ENCODE measurements at places on chromosomes 1 and 21.
A peak's percentile ranks its signal among the peaks of the same experiment; 100 is the strongest.

- DNase-seq, result no peak
These were observed 29.8 kb upstream of the RNF186 start for GRCh38 chr1:19844731-19845495.

DNA sequence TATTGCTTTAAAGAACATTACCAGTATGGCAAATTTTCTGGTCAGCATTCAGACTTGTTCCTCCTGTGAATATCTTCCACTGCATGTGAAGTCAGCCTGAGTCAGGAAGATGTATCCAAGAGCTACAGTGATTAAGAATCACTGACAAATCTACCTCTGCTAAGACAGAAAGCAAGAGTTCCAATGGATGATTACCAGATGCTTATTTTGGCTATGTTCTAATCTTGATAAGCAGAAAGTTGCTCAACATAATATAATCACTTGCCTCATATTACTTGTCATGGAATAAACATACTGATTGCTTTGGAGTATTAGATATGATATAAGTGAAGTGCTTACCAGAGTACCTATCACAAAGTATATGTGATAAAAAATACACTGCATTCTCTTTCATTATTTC is 738.1 kb downstream of the ADGRL2 start:
- DNase-seq, result peak; percentile 22

- no peak for DNase-seq
These were observed 148.6 kb downstream of the TIAM1 start for GRCh38 chr21:31195334-31196015.

- DNase-seq, result no peak
These were observed 121.2 kb upstream of the HMGB4 start for GRCh38 chr1:33742663-33743062.

- no peak for DNase-seq
These were observed 390 bp upstream of the S100A9 start for GRCh38 chr1:153357076-153357852.

DNA sequence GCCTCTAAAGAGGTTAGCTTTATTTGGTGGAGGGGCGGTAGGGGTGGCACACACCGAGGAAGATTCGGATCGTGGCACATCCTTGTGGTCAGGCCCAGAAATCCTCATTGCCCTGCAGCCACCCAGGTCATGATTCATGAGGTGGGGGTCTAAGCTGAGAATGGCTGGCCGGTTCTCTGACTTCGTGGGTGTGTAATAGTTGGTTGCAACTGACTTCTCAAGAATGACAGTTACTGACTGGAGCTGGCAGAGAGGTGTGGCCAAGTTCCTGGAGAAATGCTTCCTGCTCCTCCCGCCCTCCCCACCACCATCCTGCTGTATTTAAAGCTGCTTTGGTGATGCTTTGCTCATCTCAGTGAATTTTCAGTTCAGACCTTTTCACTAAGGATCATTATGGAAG is 198.6 kb downstream of the KIF26B start:
- DNase-seq, result no peak

DNA sequence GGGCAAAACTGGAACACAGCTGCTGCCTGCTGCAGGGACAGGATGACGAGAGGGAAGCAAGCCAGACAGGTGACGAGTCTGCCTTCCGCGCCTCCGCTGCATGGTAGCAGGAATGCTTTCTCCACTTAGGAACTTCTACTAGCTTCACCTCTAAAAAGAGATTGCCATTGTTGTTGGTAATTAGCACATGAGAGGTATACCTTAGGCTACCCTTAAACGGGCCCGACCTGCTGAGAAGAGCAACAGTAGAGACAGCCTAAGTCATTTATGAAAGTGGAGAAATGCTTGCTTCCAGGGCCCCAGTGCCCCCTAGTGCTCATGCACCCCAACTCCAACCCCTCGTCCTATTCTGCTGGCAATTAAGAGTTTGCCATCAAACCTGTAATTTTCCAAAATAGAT is 96.9 kb upstream of the AKT3 start:
- peak; percentile 24 for DNase-seq

DNA sequence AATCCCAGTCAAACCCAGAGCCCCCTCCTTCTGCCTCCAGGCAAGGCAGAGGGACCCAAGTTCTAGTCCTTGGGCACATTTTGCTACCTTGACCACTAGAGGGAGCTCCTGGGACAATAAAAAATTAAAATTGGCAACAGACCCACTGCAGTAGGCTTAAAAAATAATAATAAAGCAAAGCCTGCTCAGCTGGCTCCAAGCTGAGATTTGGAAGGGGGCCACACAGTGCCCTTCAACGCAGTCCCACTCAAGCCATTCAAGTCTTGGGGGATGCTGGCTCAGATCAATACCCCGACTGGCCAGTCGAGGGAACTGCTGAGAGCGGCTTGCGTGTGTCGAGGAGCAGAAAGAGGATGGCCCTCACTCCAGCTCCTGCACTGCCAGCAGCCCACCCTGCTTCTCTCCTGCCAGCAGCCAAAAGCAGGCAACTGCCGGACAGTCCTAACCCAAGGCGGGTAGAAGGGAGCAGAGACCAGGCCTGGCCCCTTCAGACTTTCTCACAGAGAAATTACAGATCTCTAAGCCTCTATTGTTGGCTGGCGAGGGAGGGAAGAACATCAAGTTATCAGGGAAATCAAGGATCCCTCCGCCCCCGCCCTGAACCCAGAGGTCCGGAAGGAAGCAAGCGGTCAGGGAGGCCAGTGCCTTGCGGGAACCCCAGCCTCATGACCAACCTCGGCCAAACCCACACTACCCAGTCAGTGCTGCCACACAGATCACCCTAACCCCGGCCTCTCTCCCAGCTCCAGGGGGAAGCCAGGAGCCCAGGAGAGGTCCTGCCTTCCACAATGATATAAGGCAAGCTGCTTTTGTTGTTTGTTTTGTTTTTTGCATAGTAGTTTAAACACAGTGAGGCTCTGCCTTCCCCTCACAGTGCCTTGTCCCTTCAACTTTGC is 4.9 kb upstream of the ALDH4A1 start:
- peak; percentile 80 for DNase-seq

DNA sequence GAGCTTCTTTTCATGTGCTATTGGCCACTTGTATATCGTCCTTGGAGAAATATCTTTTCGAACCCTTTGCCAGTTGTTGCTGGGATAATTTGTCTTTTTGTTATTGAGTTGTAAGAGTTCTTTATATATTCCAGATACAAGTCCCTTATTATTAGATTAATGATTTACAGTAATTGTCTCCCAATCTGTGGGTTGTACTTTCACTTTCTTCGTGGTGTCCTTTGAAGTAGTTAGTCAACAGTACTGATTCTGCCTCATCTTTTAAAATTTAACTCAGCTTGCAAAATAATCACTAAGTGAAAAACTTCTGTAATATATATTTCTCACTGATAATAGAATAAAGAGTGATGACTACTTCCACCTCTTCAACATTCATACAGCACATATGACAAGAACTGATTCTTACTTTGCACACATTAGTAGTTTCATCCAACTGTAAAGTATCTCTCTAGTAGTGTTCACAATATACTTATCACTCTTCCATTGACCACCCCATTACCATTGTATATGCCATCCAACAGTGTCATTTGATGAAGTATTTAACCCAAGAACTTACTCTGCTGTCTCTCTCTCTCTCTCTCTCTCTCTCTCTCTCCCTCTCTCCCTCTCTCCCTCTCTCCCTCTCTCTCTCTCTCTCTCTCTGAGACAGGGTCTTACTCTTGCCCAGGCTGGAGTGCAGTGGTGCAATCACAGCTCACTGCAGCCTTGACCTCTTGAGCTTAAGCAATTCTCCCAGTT is 104.2 kb upstream of the DMRTA2 start:
- DNase-seq, result no peak

DNA sequence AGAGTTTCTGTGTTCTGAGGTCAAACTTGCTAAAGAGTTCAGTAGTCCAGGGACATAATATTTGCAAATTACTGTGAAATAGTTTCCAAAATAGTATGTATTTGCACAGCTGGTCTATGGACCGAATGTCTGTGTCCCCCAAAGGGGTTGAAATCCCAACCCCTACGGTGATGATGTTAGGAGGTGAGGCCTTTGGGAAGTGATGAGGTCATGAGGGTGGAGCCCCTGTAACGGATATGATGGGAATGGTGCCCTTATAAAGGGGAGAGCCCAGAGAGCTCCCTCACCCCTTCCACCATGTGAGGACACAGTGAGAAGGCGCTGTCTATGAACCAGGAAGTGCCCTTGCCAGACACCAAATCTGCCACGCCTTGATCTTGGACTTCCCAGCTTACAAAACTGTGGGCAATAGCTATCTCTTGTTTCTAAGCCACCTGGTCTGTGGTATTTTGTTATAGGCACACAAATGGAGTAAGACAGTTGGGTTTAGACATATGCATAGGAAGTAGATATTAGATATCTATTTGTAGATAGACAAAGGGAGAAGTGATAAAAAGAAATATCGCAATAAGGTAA is 21.7 kb downstream of the RNF187 start:
- no peak for DNase-seq

- no peak for DNase-seq
These were observed 25.1 kb upstream of the PHGDH start for GRCh38 chr1:119686661-119687060.

DNA sequence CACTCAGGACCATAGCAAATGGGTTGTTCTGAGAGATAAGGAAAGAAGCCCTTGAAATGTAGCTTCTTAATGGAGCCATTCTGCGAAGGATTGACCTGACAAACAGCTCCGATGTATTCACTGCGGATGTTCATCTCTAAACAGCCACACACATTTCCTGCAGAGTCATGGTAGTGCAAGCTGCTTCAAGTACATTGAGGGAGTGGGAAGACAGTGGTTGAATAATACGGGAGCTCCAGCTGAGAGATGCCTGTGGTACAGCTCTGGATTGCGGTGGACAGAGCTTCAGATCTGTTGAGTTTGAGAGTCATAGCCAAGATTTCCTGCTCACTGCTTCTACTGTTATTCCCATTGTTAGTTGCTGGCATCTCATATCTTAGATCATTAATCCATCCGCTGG is 86.6 kb downstream of the ZBTB18 start:
- no peak for DNase-seq

- peak; percentile 51 for DNase-seq
These were observed 9.0 kb downstream of the FAM20B start for GRCh38 chr1:179034720-179035119.

DNA sequence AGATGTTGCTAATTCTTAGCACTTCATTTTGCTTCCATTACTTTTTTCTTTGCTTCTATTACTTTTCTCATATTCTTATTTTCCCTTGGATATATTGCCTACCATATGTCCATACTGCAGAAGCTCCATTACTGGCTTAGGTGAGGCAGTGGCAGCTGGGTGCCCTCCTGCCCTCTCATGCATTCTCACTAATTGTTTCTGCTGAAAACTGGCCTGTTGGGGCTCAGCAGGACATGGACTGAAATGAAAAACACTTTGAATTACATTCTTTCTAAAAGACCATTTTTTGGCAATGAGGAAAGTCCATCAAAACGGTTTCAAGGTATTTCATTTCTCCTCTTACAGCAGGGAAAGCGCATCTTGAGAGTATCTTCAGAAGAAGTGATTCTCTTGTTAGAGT is 122.9 kb downstream of the MAST2 start:
- DNase-seq, result no peak

- DNase-seq, result no peak
These were observed 10.9 kb downstream of the PEAR1 start for GRCh38 chr1:156904187-156904959.

All from fibroblast of pulmonary artery (primary cell).